ENCODE measurements at places on chromosomes 2 and 18. TPM values are rescaled to one million over a fixed set of nuclear protein-coding genes. Genes with fewer than 3 reads are reported as not detected.

- DNase-seq: no peak
Observed at GRCh38 chr2:216855605-216856004, 4.3 kb downstream of the TNP1 start.

DNA sequence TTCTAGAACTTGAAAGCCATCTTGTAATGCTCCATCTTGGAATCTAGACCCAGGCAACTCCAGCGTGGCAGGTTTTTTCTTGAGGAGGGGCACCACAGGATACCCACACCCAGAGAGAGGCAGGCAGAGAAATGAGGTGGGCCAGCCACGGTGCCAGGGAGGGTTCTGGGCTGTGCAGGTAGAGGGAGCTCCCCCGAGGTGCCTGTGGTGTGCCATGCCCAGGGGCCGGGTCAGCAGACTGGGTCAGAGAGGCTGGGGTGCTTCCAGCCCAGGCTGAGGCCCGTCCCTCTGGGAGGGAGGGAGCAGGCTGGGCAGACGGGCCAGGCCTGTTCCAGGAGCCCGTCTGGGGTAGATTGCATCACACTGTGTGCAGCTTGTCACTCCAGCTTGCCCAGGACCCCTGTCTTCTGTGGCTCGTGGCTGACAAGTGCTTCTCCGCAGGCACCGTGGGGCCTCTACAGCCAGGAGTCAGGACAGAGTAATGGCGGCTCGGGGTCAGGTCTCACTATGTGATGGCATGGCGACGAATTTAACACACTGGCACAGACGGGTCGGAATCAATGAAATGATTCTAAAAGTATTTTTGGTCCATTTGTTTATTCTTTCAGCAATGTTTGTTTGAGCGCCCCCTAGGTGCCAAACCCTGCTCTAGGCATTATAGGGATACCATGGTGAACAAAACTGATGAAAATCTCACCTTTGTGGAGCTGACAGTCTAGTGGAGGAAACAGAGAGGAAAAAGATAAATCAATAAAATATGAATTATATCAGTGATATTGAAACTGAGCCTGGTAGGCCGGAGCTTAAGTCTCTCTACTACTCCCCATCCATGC lies 144.0 kb downstream of the ACOXL start:
- no peak for DNase-seq

GRCh38 chr2:44980751-44981713 lies 28.2 kb downstream of the SIX2 start:
- no peak for DNase-seq

DNA sequence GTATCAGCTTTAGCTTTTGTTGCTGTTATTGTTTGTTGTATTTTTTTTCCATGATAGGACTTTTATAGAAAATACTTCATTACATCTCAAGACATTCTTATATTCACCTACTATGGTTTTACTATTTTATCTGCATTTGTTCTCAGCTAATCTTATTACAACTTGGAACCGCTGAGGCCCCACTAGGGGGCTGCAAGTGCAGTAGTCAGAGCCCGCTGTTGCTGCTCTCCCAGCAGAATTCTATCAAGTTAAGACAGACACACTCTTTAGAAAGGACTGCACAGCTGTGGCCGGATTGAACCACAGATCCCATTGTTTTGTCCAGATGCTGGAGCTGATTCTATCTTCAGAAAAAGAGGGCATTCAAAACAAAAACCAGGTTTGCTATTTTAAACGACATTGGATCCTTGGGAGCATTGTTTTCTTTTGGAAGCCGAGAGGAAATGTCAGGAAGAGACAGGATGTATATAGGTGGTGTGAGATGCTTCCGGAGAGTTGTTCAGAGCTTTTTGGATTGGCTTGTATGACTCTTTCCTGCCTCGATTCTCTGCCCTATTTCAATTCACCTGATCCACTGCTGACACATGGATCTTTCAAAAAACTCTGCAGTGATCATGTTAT lies 105.7 kb upstream of the GAREM1 start:
- DNase-seq: peak; percentile 20

GRCh38 chr2:152415796-152416195 lies 80.8 kb downstream of the FMNL2 start:
- no peak for DNase-seq

GRCh38 chr2:100718065-100718629 lies 101.8 kb upstream of the NPAS2 start:
- DNase-seq: no peak

- no peak for DNase-seq
Observed at GRCh38 chr2:152472481-152472887, 137.5 kb downstream of the FMNL2 start.

GRCh38 chr18:29925566-29925965 lies 1117.0 kb downstream of the DSC3 start:
- no peak for DNase-seq

- DNase-seq: peak; percentile 4
Observed at GRCh38 chr2:116510117-116510671, 1304.3 kb upstream of the DDX18 start.

- no peak for DNase-seq
Observed at GRCh38 chr2:31207790-31208189, 9.5 kb downstream of the CAPN14 start.

DNA sequence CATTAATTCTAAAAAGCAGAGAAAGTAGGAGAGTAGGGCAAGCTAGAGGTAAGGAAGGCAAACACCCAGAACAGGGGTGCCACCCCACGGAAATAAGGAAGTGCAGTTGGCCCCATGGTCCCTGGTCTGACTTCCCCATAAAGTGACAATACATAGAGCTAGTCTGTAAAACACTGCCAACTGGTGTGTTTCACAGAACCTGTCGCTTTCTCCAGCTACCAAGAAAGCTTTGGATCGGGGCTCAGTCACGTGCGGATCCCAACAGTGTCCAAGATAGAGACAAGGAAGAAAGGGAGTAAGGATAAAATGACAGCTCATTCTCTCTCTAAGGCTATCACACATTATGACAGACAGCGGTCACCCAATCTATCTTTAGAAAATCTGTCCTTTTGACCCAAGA lies 36.4 kb downstream of the TBC1D8 start:
- DNase-seq: no peak

DNA sequence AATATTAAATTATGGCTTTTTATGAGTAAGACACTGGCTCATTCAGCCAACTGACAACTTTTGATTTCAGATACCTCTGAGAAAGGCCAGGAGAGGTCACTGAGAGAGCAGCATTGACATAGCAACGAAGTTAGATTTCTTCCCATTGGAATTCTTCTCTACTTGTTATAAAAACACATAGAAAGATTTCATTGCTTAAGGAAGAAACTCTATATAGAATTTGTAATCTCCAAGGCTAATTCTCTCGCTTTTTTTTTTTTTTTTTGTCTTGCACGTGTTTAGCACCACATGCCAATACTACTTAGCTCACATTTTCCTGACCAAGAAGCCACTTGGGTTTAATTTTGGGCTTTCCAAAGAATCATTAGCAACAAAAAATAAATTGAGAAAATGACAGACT lies 233.7 kb downstream of the CALCRL start:
- DNase-seq: no peak

DNA sequence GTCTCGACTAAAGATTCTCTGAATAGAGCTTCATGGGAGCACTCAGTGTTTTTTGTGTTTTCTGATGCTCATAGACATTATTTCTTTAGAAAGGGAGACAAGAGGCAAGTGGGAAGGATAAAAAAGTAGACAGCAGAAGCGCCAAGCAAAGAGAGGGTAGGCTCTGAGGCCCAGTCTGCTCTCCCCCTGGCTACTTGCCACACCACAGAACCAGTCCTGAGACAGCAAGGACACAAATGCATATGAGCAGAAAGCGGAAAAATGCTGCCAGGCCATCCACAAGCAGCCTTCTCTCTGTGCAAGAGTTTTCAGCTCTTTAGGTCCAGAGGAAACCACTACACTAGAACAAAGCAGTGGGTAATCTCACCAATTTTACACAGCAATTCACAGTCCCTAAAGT lies 285.4 kb downstream of the ZNF521 start:
- no peak for DNase-seq

DNA sequence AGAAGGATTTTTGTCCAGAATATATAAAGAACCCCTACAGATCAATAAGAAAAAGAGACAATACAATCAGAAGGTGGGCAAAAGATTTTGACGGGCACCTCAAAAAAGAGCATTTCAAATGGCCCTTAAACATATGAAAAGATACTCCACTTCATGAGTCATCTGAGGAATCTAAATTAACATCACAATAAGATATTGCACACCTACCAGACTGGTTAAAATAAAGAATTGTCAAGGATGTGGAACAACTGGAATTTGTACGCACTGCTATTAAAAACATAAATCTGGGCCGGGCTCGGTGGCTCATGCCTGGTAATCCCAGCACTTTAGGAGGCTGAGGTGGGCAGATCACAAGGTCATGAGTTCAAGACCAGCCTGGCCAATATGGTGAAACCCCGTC lies 17.0 kb upstream of the NCOA1 start:
- DNase-seq: no peak

- DNase-seq: no peak
Observed at GRCh38 chr2:127628767-127629614, 17.0 kb upstream of the GPR17 start.

- no peak for DNase-seq
Observed at GRCh38 chr2:15559379-15560139, 1.6 kb downstream of the NBAS start.

The LRP2 gene
- total RNA-seq: 0.66 TPM

The LBH gene
- 2.4 TPM for total RNA-seq

The KCNIP3 gene
- total RNA-seq: 1.1 TPM

The DNAJC5G gene
- total RNA-seq: not detected

The DCC gene
- not detected for total RNA-seq
